ENCODE measurements at places on chromosomes 4 and X. TPM values are rescaled to one million over a fixed set of nuclear protein-coding genes. Genes with fewer than 3 reads are reported as not detected.
A peak's percentile ranks its signal among the peaks of the same experiment; 100 is the strongest.

TEX13C gene
- not detected for polyA plus RNA-seq

DRD5 gene
- not detected for polyA plus RNA-seq

DNA sequence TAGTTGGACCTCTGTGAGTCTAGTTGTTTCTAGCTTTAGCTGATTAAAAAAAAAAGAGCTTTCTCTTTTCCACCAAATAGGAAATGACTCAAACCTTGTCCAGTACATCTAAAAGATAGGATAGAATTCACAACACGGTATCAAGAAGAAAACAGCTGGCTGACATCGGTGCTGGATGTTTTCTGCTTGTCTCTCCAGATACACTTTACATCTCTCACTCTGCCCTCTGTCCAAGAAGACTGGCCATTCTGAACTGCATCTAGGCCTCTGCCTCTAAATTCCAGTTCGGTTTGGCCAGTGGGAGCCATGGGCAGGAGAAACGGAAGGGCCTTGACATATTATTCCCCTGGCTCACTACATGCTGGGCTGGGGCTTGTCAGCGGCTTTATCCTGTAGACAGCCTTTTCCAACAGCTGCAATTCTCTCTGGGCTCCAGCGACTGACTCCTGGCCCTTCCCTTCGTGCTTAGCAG lies 57.3 kb upstream of the SHISA3 start:
- DNase-seq: no peak

RTL3 gene
- 3.5 TPM for polyA plus RNA-seq

DNA sequence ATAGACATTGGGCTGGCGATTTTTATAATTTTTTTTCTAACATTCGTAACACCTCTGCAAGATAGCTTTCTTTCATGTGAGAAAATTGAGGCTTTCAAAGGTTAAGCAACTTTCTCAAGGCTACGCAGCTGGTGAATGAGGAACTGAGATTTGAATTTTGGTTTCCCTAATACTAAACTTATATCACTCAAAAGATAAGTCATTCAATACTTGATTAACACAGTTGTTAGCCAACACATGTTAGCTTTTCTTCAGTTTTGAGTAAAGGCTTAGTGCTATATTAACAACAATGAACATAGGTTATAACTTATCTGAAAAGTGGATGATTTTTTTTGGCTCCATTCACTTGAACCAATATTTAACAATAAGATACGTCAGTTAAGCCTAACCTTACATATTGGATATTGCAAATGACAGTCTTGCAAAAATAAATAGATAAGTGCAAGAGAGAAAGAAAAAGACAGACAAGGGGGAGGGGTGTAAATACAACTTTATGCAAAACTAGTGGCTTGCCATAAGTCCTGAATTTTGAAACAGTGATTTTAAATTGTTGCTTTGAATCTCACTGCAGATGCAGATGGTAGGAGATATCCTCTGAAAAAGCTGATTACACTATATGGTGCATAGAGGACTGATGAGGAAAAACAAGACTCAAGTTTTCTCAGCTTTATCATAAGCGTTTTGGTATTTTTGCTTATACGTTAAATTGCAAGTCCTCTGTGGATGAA lies 11.1 kb upstream of the GPM6A start:
- no peak for DNase-seq

GAGE1 gene
- polyA plus RNA-seq: not detected

- peak; percentile 49 for DNase-seq
Measured at GRCh38 chrX:44874420-44875184, 1.6 kb downstream of the KDM6A start.

HTN3 gene
- polyA plus RNA-seq: not detected

- DNase-seq: no peak
Measured at GRCh38 chr4:67558493-67558892, at the start of gene STAP1. Gene STAP1, plus strand, starts transcription at chr4:67558727. Its CDS starts 83 bp downstream, at chr4:67558810.

MID1IP1 gene
- polyA plus RNA-seq: 9.2 TPM

DNA sequence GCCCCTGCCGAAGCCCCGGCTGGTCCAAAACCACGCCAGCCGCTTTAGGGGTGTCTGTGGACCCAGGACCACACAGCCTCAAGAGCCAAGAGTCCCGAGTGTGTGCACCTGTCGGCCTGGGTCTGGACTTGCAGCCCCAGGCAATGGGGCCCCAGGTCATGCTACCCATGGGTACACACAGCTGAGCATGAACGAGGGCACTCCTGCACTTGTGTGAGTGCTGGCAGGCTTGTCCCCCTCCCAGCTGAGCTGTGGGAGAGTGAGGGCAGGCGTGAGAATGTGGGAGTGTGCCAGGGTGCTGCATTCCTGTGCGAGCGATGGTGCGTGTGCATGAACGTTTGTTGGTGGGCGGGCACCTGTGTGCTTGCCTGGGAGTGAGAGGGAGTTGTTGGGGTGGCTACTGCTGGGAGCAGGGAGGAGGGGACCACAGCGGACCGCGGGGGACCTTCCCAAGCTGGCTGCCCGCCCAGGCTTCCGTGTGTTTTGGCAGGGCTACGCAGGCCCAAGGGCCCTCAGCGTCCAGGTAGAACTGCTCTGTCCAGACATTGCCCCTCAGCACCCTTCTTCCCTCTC lies 30.8 kb downstream of the BLOC1S4 start:
- DNase-seq: no peak

DNA sequence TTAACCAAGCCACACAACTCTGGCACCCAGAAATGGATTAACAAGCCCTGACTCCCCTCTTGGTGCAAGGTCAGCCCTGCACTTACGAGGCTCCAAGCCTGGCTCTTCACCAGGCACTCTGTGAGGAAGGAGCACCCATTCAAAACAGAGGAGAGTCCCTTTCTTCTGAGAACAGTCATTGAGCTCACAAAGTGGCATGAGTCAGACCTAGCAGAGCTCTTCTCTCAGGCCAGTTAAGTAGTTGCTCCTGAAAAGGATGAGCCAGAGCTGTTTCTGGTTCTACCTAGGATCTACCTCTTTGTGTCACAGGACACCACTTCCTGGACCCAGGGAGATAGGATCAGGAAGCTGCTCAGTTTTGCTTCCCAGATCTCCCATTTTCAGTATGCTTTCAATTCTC lies 48.2 kb downstream of the EVC2 start:
- no peak for DNase-seq

DNA sequence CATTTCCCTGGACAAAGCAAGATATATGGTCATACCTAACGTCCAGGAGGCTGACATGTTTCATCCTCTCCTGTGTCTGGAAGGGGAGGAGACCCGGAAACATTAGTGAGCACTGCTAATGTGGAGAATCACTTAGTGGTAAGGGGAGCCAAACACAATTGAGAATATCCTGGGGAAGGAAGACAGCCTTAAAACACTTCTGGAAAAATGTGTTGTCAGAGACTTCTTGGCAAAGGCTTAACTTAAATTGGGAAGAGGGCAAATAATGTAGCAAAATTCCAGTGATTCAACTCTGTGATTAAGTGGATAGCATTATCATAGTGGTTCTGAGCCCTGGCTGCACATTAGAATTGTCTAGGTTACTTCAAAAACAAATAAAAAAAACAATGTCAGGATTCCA lies 39.5 kb downstream of the SPARCL1 start:
- DNase-seq: no peak

GRCh38 chr4:184958127-184958922 lies 60.0 kb upstream of the HELT start:
- DNase-seq: no peak

GRCh38 chr4:126344472-126344871 lies 1029.7 kb downstream of the FAT4 start:
- no peak for DNase-seq

TRIM60 gene
- polyA plus RNA-seq: not detected

DNA sequence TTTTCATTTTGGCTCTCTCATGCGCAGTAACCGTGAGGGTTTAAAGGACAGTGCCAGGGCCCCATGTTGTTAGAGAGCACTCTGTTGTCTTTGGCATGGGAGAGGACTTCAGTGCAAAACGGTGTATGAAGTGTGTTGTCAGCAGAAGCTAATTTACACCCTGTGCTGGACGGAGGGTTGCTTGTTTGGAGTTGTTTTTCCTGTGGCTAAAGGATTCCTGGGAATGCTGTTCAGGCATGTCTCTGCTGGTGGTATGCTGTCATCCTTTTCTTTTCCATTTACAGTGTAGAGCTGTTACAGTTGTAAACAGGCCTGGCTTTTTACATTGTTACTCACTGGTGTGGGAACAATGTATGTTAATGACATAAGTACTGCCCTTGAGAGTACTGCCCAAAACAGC lies 206.3 kb downstream of the CBR4 start:
- no peak for DNase-seq

DNA sequence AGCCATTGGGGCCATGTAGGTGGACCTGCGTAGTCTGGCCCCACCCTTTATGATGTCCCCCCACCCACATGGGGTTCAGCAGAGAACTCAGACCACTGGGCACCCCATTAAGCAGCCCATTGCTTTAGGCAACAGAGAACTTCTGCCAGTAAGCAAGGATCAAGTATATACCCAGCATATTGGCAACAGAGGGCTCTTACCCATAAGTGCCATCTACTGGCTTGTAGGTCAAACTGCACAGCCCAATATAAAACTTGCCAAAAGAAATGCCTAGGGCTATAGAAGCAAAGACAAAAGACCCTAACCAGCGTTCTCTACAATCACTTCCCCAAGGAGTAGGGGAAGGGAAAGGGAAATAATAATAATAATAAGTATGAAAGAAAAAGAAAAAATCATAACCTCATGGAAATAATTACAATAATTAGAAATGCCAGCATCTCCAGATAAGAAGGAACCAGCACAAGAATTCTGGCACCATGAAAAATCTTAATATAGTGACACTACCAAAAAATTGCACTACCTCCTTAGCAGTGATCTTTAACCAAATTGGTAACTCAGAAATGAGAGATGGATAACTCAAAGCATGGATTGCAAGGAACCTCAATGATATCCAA lies 1090.7 kb downstream of the FAT4 start:
- no peak for DNase-seq

- no peak for DNase-seq
Measured at GRCh38 chr4:127606823-127607222, 25.9 kb upstream of the INTU start.

MAGEA4 gene
- not detected for polyA plus RNA-seq

PNMA6A gene
- polyA plus RNA-seq: 2.1 TPM

PNMA5 gene
- not detected for polyA plus RNA-seq

STATH gene
- not detected for polyA plus RNA-seq

DNA sequence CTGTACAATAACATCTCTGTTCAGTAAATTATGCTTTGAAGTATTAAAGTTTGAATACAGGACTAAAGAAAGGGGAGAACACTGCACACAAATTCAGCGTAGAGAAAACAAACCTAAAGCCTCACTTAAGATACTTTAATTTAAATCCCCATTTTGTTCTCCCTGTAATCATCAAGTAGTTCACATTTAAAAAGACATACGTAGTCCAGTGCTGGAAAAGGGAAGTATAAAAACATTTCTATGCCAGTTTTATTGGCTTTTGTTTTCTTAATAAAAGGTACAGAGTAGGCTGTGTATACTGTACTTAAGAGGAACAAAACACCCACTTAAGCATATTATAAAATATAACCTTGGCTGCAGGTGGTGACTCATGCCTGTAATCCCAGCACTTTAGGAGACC lies 101.6 kb downstream of the FGF16 start:
- no peak for DNase-seq

VCX3A gene
- polyA plus RNA-seq: not detected

- DNase-seq: no peak
Measured at GRCh38 chr4:26870576-26871262, 10.1 kb downstream of the STIM2 start.

GRCh38 chr4:58119298-58119697 lies 1009.1 kb upstream of the IGFBP7 start:
- DNase-seq: no peak

NHSL2 gene
- polyA plus RNA-seq: 7.7 TPM

GRCh38 chrX:76987381-76987780 lies 459.8 kb upstream of the FGF16 start:
- DNase-seq: no peak

TEC gene
- 1.1 TPM for polyA plus RNA-seq

DNA sequence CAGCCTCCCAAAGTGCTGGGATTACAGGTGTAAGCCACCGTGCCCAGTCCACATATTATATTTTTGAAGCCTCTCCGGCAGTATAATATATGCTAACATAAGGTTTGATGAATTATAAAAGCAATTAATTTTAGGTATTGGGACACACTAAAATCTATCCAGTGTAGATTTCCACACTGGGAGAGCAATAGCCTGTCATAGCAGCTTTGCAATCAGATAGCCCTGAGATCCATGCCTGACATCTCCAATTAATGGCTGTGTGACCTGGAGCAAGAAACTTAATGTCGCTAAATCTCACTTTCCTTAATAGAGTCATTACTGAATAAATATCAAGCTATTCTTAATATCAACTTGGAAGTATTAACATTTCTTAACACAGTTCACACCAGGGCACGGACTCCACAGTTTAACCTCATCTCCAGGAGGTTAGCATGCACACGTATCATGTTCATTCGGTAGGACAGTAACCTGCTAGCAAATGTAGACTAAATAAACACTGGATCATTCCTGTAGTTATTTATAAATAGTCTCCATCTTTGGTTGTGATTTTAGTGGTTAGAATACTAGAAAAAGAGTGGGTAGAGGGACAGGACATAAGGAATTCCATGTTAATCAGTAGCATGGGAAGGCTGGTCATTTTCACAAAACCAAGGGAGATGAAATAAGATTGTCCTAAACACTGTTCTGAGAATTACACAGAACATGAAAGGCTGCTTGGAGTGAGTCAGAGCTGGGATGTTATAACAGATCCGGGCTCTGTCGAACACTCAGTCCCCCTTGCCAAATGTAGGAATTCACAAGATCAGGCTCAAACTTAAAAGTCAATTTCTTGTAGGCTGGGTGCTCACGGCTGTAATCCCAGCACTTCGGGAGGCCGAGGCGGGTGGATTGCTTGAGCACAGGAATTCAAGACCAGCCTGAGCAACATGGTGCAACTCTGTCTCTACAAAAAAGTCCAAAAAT lies 254.7 kb downstream of the PALLD start:
- DNase-seq: no peak

GRCh38 chr4:39324446-39324845 lies 41.7 kb downstream of the RFC1 start:
- no peak for DNase-seq

GRCh38 chrX:46072791-46073190 lies 472.4 kb downstream of the ZNF674 start:
- no peak for DNase-seq

GRCh38 chr4:86999136-86999643 lies 64.4 kb downstream of the AFF1 start:
- no peak for DNase-seq

GRCh38 chr4:17206829-17207801 lies 304.8 kb downstream of the QDPR start:
- peak; percentile 48 for DNase-seq

TKTL1 gene
- polyA plus RNA-seq: 0.62 TPM

- DNase-seq: no peak
Measured at GRCh38 chr4:25532591-25532990, 123.1 kb upstream of the SLC34A2 start.

GRCh38 chrX:53128097-53128749 lies 34.3 kb downstream of the KANTR start:
- DNase-seq: no peak

SOX3 gene
- not detected for polyA plus RNA-seq

GRCh38 chr4:157314906-157315305 lies 94.4 kb downstream of the GRIA2 start:
- no peak for DNase-seq

MAGEB1 gene
- not detected for polyA plus RNA-seq
